Stimulated activated CD8-positive, alpha-beta memory T cell treated with anti-CD3 and anti-CD28 coated beads, Interleukin-7, amount 100 ng/mL, for 1 hour (primary cell): ENCODE measurements at places on chromosomes 4 and X.

DNA sequence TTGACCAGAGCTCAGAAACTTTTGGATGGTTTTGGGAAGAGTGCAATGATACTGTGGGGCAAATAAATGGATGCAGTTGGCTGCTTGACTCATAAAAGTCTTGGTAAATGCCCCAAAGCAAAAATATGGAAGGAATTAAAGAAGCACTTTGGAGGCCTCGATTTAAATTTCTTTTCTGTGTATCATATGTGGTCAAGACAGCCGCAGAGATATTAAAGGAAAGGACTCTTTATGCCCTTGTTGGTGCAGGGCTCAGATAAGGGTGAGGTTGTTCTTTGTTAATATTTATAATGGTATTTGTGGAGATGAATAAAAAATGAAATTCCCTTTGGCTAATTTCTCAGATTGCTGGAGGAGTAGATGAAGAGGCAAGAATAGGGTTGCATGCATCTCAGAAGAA, 90.2 kb downstream of the NHS start:
- DNase-seq: no peak

- no peak for DNase-seq
Measured at GRCh38 chr4:134935320-134935719, 733.7 kb upstream of the PABPC4L start.

DNA sequence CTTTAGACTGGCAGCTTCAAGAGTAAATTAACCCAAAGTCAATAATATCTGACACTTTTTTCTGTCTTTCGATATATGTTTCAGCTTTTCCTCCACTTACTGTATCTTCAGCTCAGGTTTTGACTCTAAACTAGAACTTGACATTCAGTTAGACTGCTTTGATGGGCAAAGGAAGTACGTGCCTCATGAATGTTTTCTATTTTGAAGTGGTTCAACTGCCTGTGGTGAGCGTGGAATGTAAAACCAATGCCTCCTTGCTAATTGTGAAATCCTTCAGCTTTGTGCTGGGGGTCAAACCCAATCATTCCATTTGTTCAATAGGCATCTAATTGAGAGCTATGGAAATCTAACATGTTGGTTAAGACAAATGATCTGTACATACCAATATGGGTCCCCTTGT, 857.0 kb upstream of the HTR2C start:
- no peak for DNase-seq

GRCh38 chr4:187176261-187176910, 452.7 kb upstream of the FAT1 start:
- no peak for DNase-seq

DNA sequence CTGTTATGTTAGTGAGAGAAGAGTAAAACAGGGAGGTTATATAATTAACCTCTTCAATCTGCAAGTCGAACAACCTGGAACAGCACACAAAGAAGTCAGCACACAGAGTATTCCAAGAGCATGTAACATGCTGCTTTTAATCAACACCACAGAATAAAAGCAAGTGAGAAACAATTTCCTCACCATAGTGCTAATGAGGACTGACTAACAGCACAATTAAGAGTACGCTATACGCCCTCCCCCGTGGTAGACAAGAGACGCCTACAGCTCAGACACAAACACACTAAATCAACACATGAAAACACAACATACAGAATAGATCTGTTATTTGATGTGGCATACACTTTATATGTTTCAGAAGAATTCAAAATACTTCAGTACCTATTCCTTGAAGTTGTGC, 103.0 kb downstream of the PPP3CA start:
- no peak for DNase-seq

DNA sequence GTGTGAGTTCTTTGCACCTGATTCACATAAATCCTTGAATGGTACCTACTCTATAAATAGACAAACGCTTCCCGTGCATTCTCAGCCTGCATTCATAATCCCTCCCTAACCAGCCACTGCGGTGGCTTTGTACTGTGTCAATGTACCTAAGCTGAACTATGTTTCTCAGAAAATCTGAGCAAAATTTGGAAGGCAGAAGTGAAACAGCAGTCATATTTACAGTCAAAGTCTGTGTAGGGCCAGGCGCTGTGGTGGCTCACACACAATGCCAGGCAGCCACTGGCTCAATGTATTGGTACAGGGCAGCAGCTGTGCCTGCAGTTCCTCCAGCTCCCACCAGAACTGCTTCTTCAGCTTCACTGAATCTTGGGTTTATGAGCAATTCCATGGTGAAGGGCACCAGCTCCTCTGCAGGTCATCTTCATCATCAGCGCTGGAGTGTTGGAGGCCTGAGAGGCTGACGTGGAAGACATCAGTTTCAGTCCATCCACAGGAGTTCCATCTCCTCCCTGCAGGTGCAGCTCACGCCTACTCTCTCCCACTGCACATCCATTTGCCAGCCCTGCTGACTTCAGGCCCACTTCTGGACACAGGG, 32.3 kb upstream of the IRF2 start:
- no peak for DNase-seq

DNA sequence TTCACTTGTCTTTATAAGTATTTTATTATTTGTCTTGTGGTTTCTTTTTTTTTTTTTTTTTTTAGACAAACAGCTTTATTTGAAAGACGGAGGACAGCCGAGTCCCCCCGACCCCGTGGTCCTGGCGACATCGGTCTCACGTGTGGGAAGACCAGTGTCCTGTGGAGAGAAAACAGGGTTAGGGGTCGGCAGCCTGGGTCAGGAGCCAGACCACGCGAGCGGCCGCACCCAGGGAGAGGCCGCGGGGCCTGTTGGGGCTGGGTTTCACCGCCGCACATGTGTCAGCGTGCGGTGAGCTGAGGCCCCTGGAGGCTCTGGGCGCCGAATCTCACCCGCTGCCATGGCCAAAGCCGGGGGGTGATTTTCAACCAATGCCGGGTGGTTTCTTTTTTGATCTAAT, 17.8 kb upstream of the RAB33B start:
- no peak for DNase-seq

DNA sequence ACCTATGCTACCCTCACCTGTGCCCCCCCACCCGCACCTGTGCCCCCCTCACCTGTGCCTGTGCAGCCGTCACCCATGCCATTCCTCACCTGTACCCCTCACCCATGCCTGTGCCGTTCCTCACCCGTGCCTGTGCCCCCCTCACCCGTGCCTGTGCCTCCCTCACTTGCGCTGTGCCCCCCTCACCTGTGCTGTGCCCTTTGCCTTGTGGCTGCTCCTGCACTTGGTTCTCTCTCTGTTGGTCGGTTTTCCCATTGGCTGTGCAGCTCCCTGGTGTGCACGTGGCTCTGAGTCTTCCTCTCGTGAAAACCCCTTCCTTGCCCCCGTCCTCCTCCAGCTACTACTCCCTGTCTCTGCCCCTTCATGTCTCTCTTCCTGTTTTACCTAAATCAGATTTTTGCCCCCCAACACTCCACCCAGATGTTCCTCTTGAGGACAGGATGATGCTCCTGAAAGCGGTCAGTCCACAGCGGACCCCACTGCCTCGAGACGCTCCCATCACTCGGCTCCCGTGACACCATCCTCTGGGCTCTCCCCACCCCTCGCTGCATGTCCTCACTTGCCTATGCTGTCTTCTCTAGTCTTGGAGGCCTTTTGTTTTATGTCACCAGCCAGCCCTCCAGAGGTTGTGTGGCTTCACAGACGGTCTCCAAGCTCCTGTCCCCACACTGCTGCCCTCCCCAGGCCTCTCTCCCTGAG, 6.8 kb downstream of the MAEA start:
- no peak for DNase-seq

DNA sequence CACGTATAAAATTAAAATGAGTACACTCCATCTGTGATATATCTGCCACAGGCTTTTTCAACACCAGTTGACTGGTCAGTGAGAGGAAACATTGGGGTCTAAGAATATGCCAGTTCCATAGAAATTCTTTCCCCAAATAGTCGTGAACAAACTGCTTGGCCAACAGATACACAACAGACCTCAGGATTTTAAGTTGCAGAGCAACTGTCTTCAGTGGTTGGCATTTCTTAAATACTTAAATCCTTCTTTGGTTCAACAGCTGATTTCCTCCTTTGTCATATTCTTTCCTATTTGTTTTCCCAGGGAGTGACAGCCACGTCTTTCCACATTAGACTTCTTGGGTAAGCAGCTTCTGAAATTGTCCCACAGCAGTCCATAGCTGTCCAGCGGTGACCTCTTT, 7.0 kb upstream of the DDX60 start:
- DNase-seq: no peak

GRCh38 chrX:153762626-153763173, 1.3 kb upstream of the PLXNB3 start:
- no peak for DNase-seq
